Muscle of leg (tissue), 16 donors: ENCODE measurements at places on chromosomes 3 and 15.
A peak's percentile ranks its signal among the peaks of the same experiment; 100 is the strongest.

DNA sequence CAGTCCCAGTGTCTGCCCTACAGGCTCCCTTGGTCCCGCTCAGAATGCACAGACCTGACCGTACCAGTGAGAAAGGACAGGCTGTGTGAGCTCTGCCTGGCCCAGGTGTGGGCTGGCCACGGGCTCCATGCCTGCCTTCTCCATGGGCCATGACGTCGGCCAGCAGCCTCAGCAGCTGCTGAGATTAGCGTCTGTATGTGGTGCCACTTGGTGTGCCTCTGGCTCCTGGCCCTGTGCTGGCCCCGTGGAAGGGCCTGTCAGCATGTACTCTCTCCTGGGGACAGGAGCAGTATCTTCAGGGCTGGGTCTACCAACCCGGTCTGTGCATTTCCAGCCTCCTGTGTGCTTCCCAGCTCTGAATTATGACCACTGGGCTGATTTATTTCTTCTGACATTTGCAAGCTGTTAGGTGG lies 25.7 kb downstream of the KLF13 start:
- peak; percentile 73 for DNase-seq

DNA sequence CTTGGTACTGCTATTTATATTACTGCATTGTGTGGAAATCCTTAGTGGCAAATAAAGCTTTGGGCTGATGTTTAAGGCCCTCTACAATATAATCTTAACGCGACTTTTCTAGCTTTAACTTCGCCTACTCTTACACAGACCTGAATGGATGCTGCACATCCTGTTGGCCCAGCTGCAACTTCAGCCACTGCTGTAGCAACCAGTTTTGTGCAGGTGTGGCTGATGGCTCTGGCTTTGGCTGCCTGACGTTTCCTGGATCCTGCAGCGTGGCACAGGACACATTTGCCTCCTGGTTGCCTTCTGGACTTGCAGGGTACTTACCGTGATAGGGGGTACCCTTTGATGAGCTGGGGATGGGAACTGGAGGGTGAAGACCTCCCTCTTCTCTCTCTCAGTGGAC lies 20.2 kb upstream of the ERICH6 start:
- no peak for DNase-seq

GRCh38 chr15:67134067-67134838 lies 68.9 kb downstream of the SMAD3 start:
- peak; percentile 68 for DNase-seq

DNA sequence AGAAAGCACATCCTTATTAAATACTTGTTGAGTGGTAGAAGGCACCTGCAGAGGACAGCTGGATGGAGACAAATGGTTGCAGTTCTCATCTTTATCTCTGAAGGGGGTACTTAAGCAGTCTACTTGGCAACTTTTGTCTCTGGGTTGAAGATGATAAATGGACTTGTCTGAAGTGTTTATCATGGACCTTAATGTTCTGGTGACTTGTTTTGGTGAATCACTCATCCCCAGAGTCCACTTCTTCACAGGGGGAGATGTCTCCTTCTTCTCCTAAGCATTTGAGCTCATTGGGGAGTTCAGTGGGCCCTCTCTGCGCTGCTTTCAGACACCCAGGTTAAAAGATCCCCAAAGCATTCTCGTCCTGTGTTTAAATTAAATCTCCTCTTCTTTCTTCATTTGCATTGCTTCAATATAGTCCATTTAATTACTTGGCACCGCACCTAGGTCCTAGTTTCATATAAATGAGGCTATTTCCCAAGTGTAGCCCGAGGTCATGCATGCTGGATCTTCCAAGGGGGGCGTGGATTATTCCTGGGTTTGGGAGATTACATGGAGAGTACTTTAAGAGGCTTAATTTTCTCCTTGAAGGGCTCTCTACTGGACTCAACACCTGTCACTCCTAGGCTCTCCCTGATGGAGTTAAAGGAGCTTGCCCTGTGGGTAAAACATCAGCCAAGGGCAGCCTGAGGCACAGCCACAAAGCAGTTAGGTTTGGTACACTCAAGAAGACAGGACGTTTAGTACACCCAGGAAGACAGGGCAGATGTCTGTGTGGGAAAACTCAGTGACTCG lies 239.3 kb upstream of the C2CD4B start:
- no peak for DNase-seq

- DNase-seq = no peak
Observed at GRCh38 chr3:138271189-138271794, 58.4 kb downstream of the NME9 start.

DNA sequence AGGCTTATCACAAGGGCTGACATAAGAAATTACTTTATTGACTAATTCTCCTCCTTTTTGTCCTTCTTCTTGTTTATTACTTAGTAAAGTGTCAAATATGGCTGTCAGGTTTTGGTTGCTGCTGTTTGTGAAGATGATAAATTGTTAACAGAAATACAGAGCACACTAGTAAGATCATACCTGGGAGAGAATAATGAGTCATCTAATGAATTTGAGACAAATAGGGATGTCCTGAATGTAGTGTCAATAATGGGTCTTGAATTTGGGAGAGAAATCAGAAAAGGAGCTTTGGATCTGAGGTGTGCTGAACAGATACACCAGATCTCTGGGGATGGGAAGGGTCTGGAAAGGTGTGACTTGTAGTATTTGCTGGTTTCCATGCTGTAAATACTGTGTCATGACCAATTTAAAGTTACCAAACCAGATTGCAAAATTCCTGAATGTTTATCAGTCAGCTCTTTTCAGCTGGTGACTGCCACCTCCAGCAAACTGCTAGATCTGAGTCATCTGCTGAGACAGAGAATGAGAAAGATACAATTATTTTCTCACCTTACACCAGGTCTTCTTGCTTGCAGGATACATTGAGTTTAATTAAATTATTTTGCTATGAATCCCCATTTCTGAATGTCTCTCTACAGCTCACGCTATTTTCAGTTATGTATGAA lies 76.7 kb upstream of the SATB1 start:
- DNase-seq = no peak

- no peak for DNase-seq
Observed at GRCh38 chr3:118476885-118477618, 557.6 kb downstream of the IGSF11 start.

- no peak for DNase-seq
Observed at GRCh38 chr3:67288466-67289106, 290.5 kb downstream of the KBTBD8 start.

DNA sequence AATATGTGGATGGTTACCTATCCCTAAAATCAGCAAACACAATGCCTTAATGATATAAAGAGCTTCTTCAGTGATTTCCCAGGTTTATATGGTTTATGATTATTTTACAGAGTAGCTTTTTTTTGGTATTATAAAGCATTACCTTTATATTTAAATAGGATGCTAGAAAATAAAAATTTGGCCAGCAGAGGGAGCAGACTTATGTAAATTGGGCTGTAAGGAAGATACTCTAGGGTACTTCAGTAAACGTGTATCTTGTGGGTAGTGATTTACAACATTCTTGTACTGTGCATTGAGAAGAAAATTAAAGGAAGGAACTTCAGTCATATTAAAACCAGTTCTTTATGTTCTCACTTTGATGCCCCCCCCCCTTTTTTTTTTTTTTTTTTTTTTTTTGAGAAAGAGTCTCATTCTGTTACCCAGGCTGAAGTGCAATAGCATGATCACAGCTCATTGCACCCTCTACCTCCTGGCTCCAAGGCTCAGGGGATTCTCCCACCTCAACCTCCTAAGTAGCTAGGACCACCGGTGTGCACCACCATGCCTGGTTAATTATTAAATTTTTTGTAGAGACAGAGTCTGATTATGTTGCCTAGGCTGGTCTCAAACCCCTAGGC lies 167.9 kb downstream of the BBX start:
- peak; percentile 67 for DNase-seq

- peak; percentile 76 for DNase-seq
Observed at GRCh38 chr15:68210821-68211655, 5.9 kb upstream of the CALML4 start.

GRCh38 chr3:155958676-155959075 lies 88.2 kb downstream of the GMPS start:
- DNase-seq = no peak
